Osteocyte (in vitro differentiated cells): ENCODE measurements at places on chromosomes 13 and 19.

DNA sequence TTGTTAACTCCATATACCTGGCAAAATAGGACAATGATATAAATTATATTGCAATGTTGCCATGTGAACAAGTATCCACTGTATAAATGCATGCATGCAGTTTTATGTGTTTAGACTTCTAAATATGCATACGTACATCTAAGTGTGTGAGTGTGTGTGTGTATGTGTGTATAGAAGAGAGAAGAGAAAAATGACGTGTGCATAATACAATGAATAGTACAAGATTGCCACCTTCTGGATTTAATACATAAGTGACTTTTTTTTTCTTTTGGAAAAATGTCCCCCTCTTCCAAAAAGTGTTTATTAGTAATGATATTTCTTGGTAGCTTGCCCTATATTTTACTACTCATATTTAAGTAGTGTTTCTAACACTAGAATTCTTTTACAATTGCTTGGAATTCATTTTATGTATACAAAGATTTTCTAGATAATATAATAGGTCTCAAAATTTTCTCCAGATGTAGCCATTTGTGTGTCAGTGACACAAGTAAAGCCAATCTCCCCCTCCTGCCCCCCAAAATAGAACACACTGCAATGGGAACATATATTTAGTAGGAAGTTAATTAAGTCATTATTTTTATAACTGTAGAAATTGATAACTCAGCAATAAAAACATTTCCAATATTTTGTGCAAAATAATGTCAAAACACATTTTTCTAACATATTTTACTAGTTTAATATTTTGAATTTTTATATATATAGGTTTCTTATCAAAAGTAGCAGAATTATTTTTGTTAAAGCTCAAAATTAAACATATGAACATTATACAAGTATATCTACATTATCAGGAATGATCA lies 783.3 kb upstream of the ATXN8OS start:
- no peak for DNase-seq

GRCh38 chr19:53396525-53396868 lies 1.5 kb downstream of the ZNF765 start:
- DNase-seq = no peak

DNA sequence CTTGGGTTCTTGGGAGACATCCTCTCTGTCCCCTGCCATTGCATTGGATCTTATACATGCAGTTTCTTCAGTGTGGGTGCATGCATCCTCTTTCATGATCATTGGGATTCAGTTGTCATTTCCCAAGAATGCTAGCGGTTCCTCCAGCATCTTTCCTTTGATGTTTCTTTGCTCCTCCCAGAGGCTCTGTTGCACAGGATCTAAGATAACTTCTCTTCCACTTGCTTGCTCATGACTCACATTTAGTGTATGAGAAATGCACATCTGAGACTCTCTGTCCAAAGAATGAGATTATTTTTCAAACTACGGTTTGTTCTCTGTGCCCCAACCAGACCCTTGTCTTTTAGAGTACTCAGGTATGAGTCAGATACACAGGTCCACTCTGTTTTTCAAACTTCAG lies 197.1 kb downstream of the NDFIP2 start:
- DNase-seq = no peak

- no peak for DNase-seq
These were observed 10.0 kb upstream of the IZUMO2 start for GRCh38 chr19:50173127-50173526.

GRCh38 chr19:28642787-28643683 lies 569.9 kb downstream of the UQCRFS1 start:
- DNase-seq = no peak

DNA sequence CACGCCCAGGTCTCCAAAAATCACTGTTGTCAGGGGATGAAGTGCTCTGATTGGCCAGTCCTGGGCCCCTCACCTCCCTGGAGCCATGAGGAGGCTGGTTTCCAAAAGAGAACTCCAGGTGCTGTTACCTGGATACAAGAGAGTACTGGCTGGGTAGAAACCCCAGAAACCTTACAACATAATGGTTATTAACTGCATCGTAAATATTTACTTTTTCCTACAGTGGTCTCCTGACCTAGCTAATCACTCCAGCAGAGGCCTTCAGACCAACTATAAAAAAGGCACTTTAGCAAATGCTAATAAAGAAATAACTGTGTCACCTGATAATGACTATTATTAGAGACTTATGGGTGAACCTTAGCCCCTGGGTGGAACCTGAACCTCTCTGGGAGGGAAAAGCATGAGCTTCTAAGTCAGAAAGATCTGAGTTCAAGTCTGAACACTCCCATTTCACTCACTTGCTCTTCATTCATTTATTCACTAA lies 1.5 kb upstream of the IGSF23 start:
- no peak for DNase-seq

DNA sequence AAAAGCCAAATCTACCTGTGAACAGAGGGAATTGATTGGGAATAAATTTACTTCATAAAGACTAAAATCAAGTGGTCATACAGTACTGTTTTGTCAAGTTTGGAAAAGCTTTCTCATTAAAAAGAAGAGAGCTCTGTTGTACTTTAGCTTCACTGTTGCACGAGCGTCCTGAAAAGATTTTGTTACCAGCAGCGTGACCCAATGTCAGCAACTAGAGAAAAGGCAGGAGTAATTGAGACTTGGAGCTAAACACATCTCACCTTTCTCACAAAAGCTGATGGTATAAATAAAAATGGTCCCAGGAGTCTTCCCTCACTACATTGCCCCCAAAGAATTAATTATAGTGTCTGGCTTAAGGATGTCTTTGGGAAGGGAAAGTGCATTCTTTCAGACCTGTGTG lies 613.7 kb downstream of the OLFM4 start:
- no peak for DNase-seq

GRCh38 chr19:37738371-37738770 lies 18.8 kb upstream of the ZNF607 start:
- DNase-seq = no peak

DNA sequence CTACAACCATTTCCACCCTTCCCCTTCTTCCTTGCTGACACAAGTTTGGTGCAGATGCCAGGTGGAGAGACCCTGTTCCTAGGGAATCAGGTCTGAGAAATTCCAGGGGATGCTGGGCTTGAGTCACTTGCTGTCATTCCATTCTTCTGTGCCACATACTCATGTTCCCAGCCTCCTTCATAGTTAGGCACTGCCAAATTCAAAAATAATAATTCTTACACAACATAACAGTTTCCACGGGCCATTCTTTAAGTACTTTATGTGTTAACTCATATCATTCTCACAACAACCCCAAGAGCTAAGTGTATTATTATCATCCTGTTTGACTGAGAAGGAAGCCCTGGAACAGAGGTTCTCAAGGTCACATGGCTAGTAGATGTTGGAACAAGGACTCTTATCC lies 27.1 kb upstream of the POMP start:
- no peak for DNase-seq

- DNase-seq = no peak
These were observed 1.1 kb downstream of the MAB21L1 start for GRCh38 chr13:35475212-35475959.

DNA sequence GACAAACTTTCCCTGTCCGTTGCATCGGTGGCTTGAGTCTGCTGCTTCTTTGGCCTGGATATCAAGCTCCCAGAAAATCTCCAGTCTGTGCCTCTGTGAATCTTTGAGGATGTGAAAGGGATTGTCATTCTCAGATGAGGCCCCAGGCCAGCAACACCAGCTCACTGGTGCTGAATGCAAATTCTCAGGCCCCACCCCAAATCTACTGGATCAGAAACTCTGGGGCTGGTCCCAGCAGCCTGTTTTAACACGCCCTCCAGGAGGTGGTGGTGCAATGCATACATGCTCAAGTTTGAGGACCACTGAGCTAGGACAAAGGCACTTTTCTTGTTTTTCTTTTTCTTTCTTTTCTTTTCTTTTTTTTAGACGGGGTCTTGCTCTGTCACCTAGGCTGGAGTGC lies 23.6 kb downstream of the TNFSF11 start:
- DNase-seq = no peak

- DNase-seq = no peak
These were observed 42.5 kb upstream of the ARGLU1 start for GRCh38 chr13:106610486-106610885.

DNA sequence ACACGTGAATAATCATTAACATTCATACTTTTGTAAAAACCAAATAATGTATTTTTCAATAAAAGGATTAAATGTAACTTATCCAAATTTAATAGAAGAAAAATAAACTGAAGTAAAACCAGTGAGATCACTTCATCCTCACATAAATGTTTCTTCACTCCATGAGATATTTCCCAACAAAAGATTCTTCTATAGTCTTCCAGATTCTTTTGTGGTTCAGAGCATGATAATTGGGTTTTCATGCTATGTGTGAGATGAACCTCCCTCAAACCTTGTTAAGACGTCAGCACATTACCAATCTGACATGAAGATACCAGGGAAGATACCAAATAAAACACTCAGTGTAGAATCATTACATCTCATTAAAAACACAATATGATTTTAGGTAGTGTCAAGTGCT lies 62.9 kb upstream of the OXGR1 start:
- DNase-seq = no peak

- DNase-seq = no peak
These were observed 38.7 kb upstream of the C1QTNF9 start for GRCh38 chr13:24270639-24271141.

GRCh38 chr19:14118165-14119051 lies 846 bp upstream of the PRKACA start:
- DNase-seq = no peak

- DNase-seq = no peak
These were observed 15.7 kb downstream of the FEM1A start for GRCh38 chr19:4807188-4807587.

DNA sequence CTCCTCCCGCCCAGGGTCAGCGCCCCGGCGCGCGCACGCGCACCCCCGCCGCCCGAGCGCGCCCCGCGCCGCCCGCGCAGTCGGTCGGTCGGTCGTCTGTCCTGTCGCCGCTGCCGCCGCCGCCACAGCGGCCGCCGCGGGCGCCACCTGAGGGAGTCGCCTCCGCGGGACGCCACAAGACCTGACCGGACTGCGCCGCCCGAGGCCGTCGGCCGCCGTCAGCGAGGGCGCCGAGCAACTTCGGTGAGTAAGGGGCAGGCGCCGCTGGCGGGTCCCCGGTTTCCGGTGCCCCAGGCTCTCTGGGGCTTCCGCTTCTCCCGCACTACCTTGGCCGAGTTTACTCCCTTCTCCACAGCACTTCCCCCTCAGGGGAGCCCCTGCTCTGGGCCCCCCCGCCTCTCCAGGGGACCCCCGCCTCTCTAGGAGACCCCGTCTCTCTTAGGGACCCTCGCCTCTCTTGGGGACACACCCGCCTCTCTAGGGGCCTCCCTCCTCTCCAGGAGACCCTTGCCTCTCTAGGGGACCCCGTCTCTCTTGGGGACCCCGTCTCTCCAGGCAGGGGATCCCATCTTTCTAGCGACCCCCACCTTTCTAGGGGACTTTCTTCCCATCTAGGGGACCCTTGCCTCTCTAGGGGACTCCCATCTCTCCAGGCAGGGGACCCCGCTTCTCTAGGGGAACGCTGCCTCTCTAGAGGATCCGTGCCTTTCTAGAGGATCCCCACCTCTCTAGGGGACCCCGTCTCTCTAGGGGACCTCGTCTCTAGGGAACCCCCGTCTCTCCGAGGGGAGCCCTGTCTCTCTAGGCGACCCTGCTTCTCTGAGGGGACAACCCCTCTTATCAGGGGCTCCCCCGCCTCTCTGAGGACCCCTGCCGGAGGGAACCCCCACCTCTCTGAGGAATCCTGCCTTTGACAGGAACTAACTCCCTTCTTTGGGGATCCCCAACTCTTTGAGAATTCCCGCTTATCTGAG lies 19.3 kb upstream of the GATAD2A start:
- peak; percentile 87 for DNase-seq

DNA sequence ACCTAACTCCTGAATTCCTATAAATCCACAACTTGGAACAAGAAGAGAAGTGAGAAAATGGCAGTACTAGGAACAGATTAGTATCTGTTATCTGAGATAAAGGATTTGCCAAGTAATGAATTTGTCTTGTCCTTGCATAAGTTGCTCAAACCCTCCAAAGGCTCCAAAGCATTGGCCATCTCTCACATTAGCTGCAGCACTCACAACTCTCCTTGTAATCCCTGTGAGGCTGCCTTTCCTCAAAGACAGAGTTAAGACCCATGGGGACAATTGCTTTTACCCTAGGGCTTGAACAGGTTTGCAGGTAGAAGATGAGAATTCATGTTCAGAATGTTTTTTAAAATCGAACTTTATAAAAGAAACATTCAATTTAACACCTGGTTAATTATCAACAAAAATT lies 1702.2 kb downstream of the EFNB2 start:
- no peak for DNase-seq

GRCh38 chr13:23778879-23779278 lies 110.3 kb downstream of the MIPEP start:
- no peak for DNase-seq

DNA sequence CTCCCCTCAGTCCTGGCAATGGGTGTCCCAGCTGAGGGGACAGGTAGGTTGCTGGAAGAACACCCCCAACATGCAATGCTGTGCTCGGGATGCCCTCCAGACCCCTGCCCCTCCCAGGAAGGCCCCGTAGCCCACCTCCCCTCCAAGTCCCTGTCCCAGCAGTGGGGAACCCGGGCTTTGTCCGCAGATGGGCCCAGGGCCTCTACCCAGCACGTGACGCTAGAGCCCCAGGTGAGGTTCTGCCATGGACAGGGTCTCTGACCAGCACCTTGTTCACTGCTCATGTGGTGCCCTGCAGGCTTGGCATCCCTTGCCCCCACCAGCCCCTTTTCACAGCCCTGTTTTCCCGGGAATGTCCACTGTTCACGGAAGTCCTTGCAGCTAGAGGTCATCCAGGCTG lies 220.0 kb upstream of the SGCG start:
- DNase-seq = peak; percentile 75

DNA sequence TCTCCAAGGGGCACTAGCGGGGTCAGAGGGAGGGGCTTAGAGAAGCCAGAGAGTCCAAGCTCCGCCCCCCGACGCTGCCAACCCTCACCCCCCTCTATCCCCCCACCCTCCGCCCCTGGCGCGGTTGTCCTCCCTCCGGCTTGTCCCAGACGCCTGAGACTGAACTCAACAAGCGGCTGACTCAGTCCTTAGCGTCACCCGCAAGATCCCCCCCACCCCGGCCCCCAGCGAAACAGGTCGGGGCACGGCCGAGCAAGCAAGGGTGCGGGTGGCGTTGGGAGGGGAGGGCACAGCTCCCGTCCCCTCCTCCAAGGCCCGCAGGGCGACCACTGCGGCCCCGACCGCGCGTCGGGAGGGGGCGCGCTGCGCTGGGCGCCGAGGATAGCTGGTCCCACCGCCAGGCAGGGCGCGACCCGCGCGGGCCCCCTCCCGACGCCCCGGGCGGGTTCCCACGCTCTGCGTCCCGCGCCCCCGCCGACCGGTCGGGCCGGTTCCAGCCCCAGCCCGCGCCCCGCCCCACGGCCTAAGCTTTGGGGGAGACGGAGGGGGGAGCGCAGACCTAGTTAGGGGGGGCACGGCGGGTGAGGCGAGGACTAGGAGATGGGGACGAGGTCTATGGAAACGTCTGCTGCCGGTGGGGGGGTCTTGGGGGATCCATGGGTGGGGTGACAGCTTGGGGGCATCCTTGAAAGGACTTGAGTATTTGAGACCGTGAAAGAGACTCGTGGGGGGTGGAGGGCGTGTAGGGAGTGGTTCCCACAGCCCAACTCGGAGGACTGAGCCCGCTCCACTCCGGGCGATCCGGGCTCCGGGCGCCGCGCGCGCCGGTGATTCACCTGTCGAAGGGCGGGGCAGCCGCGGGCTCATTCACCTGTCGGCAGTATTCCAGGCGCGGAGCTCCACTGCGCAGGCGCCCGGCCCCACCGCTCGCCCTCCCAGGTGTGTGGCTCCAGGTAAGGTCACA lies 5.1 kb downstream of the NOTCH3 start:
- no peak for DNase-seq
